Muscle of leg (tissue), 16 donors: ENCODE measurements at places on chromosomes 5 and 9. TPM values are rescaled to one million over a fixed set of nuclear protein-coding genes. Genes with fewer than 3 reads are reported as not detected.

DNA sequence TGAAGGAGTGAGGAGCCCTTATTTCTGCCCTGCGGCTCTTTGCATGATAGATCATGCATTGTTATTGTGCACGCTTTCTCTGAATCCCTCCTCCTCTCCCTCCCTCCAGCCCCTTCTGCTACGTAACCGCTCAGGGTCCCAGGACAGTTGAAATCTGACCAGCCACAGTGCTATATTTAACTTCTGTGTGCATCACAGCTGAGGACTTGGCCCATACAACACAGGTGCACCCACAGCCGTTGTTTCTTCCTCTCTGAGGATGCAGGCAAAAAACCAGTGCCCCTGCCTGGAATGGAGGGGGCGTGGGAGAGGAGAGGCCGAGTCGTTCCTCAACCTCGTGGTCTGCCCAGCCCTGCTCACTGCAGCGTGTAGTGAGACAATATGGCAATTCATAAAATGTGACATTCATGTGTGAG, 335.6 kb upstream of the CLINT1 start:
- H3K4me1 ChIP-seq: peaks cover 14% of the 10 kb centered on the region
- DNase-seq: peak; percentile 93
- H3K36me3 ChIP-seq: no peaks in the 10 kb centered on the region
- H3K27ac ChIP-seq: peak overlapping the region; percentile 82
- no peak overlapping the region for H3K4me3 ChIP-seq

Gene SLC34A1
- total RNA-seq: not detected

Gene SEMA6A
- 32.7 TPM for total RNA-seq

DNA sequence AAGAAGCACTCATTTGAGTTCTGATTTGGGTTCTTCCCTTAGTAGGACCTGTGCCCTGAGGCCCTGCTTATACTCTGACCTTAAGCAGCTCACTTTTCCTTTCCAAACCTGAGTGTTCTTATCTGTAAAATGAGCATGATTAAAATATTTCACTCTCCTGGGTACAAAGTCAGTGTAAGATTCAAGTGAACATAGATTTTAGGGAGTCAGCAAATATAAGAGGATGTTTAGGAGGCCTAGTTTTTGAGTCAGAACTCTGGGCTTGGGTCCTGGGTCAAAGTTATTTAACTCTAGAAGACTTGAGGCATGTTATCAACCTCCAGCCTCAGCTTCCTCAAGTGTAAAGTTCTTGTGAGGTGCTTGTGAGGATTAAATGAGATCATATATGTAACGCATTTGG, 8.7 kb upstream of the SPARC start:
- H3K4me1 ChIP-seq: peaks cover 69% of the 10 kb centered on the region
- no peaks in the 10 kb centered on the region for H3K27me3 ChIP-seq
- no peak overlapping the region for H3K4me3 ChIP-seq
- DNase-seq: peak; percentile 43
- no peaks in the 10 kb centered on the region for H3K36me3 ChIP-seq

Gene CCDC171
- 3.5 TPM for total RNA-seq

Gene KIF2A
- total RNA-seq: 37.0 TPM

DNA sequence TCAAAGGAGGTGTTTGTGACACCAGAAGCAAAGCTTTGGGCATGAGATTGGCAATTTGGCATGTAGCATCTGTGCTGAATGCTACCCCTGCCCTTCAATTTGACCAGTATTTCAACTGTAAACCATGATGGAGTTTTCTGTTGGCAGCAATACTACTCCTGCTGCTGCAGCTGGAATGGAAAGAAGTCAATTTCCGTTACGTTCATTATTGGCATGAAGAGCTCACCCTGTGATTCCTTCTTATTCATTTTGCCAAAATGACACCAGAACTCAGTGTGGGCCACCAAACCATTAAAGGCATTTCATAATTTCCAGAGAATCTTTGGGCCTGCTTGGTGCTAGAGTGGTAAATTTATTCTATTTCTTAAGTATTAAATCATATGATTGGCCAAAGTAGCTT, 433.1 kb upstream of the DMAC1 start:
- no peaks in the 10 kb centered on the region for H3K27me3 ChIP-seq
- H3K4me1 ChIP-seq: peaks cover 3% of the 10 kb centered on the region

- no peak for DNase-seq
- no peaks in the 10 kb centered on the region for H3K27me3 ChIP-seq
- H3K27ac ChIP-seq: no peak overlapping the region
- no peaks in the 10 kb centered on the region for H3K36me3 ChIP-seq
- no peak overlapping the region for H3K4me3 ChIP-seq
Measured at GRCh38 chr5:140734354-140734753, 34.1 kb downstream of the ZMAT2 start.
